Nephron progenitor cell (in vitro differentiated cells): ENCODE measurements at places on chromosomes 3 and 15.
A peak's percentile ranks its signal among the peaks of the same experiment; 100 is the strongest.

GRCh38 chr3:105868431-105868741 lies 426 bp downstream of the CBLB start:
- peak; percentile 69 for DNase-seq

GRCh38 chr3:6860954-6861624 lies at the start of gene GRM7:
TSS of gene GRM7 (plus strand) at chr3:6861115.
- DNase-seq, result peak; percentile 61

- DNase-seq, result no peak
Measured at GRCh38 chr3:80234706-80235105, 466.9 kb upstream of the ROBO1 start.

GRCh38 chr15:78396976-78397375 lies 41.0 kb upstream of the IREB2 start:
- DNase-seq, result no peak

DNA sequence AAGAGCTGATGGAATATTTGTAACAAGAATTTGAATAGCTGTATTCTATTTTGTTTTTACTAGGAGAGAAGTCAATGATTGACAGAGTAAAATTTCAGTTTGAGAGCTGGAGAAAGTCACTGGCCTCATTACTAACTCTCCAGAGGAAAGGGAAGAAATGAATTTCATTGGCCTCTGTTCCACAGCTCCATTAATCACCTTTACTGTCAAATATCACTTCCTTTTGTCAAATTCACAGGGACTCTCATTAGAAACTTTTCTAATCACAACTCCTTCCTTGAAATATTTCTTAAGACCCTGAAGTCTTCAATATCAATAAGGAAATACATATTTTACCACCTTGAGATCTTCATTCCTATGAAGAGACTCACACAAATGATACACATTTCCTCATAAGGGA lies 379.9 kb upstream of the RASGRP1 start:
- no peak for DNase-seq

DNA sequence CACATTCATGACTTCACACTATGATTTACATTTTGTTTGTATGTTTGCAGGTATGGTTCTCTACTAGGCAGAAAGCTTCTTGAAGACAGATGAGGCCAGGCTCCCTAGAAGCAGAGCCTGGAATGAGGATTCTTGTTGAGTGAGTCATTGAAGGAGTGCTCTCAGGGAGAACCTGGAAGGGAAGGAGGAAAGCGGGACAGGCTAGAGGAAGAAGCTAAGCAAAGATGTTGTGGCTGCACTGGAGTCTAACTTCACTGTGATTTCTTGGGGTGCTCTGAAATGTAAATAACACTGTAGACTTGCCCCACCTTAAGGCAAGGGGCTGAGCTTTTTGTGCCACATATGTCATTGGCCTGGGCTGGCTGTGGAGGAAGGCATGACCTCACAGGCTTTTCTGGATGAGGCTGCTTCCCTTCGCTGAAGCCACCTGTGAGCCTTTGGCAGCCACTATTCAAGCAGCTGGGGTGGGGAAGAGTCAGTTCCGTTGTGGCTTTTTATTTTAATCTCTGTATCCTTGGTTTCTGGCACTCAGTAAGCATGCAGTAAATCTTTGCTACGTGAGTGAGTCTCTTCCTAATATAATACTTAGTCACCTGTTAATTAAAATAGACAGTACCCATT lies 307.3 kb downstream of the SV2B start:
- DNase-seq, result no peak

- no peak for DNase-seq
Measured at GRCh38 chr15:96334017-96334704, 3.7 kb downstream of the NR2F2 start.

DNA sequence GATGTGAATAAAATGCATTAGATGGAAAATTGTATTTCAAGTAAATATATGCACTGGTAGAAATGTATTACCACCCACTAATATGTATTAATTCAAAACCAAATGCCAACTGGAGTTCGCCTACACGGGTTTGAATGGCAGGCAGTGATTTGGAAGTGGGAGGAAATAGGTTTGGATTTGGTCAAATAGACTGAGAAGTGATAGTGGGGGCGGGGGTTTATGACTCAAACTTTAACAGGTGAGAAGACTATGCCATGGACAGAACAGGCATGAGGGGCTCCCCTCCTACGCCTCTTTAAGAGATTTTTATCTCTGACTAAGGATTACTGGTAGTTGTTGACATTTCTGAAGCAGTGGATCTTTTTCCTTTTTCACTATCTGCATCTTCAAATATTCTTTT lies 677.8 kb downstream of the NTRK3 start:
- no peak for DNase-seq

- no peak for DNase-seq
Measured at GRCh38 chr15:74243431-74243830, 7.3 kb downstream of the CCDC33 start.

DNA sequence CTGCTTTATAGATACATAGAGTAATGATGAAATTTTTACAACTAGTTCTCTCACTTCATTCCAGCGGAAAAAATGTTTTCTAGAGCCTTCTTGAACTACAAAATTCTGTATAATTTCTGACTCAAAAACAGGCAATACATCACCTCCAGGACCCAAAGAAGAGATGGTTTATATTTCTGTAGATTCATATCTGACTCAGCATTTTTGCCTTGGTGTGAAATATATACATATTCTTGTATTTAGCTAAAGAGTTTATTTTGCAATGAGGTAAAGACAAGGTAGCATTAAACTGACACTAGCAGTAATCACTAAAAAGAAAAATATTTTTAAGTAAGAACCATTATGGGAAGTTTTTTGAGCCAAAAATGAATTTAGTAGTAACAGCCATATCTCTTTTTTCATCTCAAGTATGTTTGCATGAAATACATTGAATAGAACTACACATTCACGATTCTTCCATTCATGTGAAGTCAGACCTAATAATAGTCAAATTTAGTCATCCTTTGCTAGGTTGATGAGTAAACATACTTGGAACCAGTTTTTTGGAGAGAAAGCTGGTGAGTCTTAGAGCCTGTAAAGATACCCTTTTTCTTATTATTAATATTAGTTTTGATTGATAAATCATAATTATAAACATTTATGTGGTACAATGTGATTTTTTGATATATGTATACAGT lies 31.6 kb downstream of the COL8A1 start:
- DNase-seq, result no peak

DNA sequence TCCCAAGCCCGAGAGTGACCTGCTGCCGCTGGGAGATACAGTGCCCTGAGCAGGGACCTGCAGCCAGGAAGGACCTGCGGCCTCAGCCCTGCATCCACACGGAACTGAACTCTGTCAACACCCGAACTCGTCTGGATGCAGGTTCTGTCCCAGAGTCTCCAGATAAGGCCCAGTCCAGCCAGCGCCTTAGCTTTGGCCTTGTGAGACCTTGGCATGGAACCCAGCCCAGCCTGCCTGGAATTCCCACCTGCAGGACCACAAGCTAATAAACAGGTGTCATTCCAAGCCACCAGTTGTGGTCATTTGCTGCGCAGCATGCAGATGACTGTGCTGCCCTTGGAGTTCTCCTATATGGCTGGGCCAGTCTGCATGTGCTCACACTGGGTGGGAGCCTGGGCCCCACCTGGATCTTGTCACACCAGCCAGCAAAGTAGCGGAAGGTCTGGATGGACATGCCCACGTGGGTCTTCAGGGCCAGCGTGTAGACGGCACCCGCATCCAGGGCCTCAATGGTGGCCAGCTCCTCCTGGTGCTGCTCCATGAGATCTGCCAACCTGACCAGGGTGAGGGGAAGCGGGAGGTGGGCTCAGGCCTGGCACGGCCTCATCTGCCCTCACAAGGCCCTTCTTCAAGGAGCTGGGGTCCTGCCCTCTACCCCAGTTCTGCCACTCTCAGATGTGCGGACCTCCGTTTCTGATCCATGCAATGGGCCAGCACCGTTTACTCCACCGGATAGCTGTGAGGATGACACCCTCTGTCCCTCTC lies 47.2 kb upstream of the SLC41A3 start:
- no peak for DNase-seq

DNA sequence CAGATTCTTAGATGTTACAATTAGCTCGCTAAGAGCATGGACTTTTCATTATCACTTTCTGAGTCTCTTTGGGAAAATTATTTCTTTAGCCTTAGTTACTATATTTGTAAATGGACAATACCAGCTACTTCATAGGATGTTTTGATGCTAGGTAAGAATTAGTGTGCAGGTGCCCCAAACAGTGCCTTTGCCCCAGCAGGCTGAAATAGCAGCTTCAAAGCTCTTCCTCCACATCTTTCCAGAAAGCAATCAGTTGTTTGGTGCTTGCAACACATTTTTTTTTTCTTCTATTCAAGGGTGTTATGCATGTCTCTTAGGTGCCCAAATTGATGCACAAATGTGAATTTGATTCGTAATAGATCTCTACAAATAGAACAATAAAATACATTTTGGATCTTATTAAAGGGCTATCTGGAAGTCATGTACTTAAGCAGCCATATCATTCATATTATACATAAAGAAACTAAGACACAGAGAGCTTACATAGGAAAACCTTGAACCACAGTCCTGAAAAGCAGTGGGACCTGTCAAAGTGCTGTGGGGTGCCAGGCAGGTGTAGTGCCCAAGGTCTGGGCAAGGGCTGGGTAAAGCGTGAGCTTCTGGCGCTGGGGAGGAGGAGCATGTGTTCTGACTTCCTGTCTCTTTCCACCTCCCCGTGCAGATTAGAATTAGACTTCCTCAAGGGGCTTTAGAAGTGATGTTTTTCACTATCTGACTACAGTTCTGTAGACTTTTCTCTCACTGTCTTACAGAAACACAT lies 62.9 kb downstream of the FNDC3B start:
- no peak for DNase-seq

DNA sequence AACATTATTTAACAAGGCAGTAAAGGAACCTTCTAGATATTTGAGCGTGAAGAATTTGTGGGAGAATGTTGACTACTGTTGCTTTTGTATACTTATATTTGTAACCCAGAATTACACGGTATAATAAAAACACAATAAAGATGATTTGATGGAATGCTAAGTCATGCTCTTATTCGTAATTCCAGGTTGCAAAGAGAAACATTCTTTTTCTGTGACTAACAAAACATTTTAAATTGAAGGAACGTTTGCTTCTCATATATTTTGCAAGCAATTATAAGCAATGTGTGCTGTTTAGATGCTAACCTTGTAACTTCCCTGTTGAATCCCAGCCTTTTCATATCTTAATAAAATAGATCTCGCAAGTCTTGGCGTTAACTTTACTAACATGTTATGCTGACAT lies 124.4 kb upstream of the CGNL1 start:
- DNase-seq, result no peak

GRCh38 chr3:126465928-126466544 lies 9.7 kb downstream of the ZXDC start:
- no peak for DNase-seq

DNA sequence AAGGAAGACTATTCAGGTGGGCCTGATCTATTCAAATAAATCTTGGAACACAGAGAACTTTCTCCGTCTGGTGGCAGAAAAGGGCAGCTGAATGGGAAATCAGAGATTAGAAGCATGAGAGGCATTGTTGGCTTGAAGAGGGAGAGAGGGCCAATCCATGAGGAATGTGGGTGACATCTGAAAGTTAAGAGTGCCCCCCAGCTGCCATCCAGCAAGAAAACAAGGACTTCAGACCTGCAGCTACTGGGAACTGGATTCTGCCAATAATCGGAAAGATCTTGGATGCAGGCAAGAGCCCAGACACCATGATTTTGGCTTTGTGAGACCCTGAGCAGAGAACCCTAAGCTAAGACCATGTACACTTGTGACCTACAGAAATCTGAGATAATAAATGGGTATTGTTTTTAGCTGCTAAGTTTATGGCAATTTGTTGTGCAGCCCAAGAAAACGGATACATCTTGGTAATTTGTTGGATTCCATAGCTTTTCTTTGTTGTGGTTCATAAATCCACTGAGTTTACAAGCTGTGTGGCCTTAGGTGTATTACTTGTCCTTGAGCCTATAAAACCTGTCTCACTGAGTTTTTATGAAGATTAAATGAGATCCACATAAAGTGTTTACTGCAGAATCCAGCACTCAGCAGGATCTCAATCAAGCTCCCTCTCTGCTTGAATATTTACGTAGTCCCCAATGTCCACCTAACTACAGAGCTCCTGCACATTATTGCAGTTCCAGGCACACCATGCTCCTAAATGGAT lies 82.1 kb upstream of the PRTG start:
- no peak for DNase-seq

DNA sequence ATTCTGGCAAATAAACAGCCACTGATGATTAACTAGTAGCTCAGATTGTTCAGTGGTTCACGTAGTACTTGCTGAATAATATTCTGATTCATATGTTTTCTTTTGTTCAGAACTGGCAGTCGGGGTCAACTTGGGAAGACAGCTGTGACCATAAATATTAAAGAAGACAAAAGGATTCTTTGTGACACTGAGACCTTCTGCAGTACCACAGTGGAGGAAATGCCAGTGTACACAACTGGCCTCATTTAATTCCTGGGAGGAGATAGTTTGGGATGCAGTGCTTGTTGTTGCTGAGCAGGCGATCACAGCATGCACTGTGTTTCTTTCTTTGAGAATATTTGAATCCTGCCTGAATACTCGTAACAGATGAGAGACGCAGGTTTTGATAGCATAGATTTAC lies 26.7 kb upstream of the MCF2L2 start:
- DNase-seq, result no peak

GRCh38 chr15:89383365-89384175 lies 48.9 kb upstream of the POLG start:
- DNase-seq, result no peak

DNA sequence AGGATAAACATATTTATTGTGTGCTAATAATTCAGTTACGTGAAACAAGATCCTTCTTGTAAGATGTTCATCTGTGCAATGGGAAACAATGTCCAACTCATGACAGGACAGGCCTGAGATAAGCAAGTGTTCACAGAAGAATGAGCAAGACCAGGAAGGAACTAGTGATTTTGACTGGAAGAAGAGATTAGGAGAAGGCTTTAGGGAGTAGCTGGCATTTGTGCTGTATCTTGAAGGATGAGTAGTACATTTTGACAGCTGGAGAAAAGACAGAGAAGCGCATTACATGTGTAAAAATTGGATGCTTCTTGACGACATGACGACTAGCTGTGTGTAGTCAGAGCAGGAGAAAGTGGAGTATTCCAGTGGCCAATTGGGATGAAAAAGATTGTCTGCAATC lies 48.4 kb downstream of the GBE1 start:
- DNase-seq, result no peak

GRCh38 chr3:161263057-161263456 lies 41.9 kb downstream of the NMD3 start:
- DNase-seq, result no peak

- DNase-seq, result no peak
Measured at GRCh38 chr3:189202106-189202505, 30.3 kb downstream of the TPRG1 start.

- no peak for DNase-seq
Measured at GRCh38 chr3:12815719-12816118, 19.2 kb downstream of the CAND2 start.

DNA sequence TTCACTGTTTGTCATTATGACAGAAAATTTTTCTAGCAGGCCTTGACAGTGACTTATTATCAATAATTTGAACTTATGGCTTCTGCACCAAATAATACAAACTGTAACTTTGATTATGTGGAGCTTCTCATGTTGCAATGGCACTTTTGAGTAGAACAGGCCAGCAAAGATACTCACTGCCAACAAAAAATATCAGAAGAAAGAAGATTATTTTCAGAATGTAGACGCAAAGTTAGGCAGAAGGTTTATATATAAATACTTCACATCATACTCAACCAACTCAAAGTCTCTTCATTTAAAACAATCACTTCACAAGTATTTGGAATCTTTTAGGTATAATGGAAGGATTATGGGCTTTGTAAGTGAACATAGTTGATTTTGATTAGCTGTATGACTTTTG lies 893.0 kb downstream of the ROBO2 start:
- DNase-seq, result no peak
